ENCODE measurements at places on chromosomes 3 and 15.

- no peak for DNase-seq
Measured at GRCh38 chr15:48989170-48989569, 25.5 kb upstream of the SHC4 start.

GRCh38 chr3:15676259-15676658 lies 74.7 kb downstream of the BTD start:
- no peak for DNase-seq

- DNase-seq, result peak; percentile 92
Measured at GRCh38 chr15:77870195-77871065, 207.1 kb downstream of the TBC1D2B start.

DNA sequence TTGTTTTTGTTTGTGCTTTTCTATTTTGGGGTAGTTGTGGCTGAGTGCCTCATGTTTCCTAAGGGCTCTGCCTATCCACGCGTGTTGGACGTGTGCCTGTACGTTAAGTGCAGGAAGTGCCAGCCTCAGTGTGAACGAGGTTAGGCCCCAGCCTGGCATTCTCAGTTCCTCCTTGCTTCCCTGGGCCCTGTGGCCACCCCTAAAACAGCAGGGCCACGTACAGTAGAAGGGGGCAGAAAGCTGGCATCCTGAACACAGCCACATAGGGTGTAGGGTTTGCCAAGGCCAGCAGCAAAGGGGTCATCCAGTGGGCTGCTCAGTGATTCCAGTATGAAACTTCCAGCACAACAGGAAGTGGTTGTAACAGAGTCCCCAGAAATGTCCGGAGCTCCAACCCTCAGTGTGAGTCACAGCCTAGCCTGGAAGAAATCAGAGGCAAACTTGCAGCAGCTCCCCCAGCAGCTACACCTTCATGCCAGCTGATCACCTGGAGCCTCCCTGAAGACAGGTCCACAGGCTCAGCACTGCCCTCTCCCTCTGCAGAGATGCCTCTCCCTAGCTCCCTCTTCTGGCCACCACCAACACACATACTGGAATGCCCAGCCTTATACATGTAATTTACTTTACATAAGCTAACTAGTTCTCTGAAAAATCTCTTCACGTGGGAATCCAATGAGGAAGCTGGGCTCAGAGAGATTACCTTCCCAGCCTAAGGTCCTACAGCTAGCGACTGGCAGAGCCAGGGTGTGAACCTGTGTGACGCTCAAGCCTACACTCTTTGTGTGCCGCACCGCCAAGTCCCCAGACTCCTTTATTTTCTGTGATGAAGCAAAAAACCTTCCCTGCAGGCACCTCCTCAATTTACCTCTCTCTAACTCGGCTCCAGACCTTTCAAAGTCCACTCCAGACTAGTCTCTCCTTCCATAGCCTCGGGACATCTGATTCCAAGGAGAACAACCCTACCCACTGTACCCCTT lies 26.6 kb downstream of the ILDR1 start:
- DNase-seq, result peak; percentile 73

DNA sequence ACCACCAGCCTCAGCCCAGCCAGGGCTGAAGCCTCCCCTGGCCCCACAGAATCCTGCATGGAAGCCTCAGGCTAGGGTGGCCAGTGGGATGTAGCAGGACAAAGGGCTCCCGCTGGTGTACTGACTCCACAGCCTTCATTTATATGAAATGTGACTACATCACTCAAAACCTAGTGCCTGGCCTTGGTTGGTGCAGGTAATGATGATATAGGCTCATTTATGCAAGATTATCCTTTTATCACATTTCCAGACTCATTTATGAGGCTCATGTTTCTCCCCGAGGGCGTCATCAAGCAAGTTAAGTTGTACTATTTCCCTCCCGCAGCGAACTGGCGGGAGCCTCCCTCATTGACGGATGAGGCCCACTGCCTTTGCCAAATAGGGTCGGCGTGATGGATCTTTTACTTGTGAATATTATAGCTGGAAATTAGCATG lies 179.1 kb upstream of the SMAD3 start:
- DNase-seq, result no peak

Data from ELF-1 (cell line).